ENCODE measurements at places on chromosomes 4 and X. TPM values are rescaled to one million over a fixed set of nuclear protein-coding genes. Genes with fewer than 3 reads are reported as not detected.

Gene MAGEB10
- total RNA-seq, result not detected

Gene RTL5
- 0.37 TPM for total RNA-seq

Gene RIPPLY1
- not detected for total RNA-seq

Gene KLHL15
- 19.3 TPM for total RNA-seq

Gene ABHD18
- 6.8 TPM for total RNA-seq

Gene FOXO4
- total RNA-seq, result 3.7 TPM

Gene IL2RG
- not detected for total RNA-seq

Gene FAM149A
- 0.46 TPM for total RNA-seq

Gene SHROOM3
- total RNA-seq, result 0.58 TPM

Gene GRXCR1
- not detected for total RNA-seq

Gene BTK
- total RNA-seq, result not detected

Gene MGAT4D
- total RNA-seq, result not detected

Gene FSTL5
- total RNA-seq, result not detected

Gene WFS1
- 4.5 TPM for total RNA-seq

Gene JCHAIN
- not detected for total RNA-seq

Gene TMEM47
- total RNA-seq, result 12.9 TPM

Gene SHOX
- not detected for total RNA-seq

Gene BMX
- total RNA-seq, result not detected

Gene CACNA1F
- 0.05 TPM for total RNA-seq

Gene TMEM156
- 7.2 TPM for total RNA-seq

Gene NPFFR2
- not detected for total RNA-seq

Gene UGT2B11
- not detected for total RNA-seq

Gene KLHL5
- 46.2 TPM for total RNA-seq

Gene UGT2B15
- total RNA-seq, result not detected

Gene QRFPR
- not detected for total RNA-seq

Gene NKX3-2
- 0.12 TPM for total RNA-seq

Gene AMOT
- total RNA-seq, result 0.98 TPM

Gene SSX2
- total RNA-seq, result not detected

Gene AFM
- total RNA-seq, result not detected

Gene CSAG2
- total RNA-seq, result not detected

Gene FAM13A
- 22.2 TPM for total RNA-seq

Gene HSD17B13
- 0.17 TPM for total RNA-seq

Gene HELT
- not detected for total RNA-seq

Gene PDLIM3
- total RNA-seq, result 7.8 TPM

Gene GPC3
- not detected for total RNA-seq

Gene EMCN
- total RNA-seq, result not detected

Gene S100G
- total RNA-seq, result not detected

Gene NPY2R
- not detected for total RNA-seq

Measured in NCI-H460 (cell line).